ENCODE measurements at places on chromosomes 13 and 19.
A peak's percentile ranks its signal among the peaks of the same experiment; 100 is the strongest.

DNA sequence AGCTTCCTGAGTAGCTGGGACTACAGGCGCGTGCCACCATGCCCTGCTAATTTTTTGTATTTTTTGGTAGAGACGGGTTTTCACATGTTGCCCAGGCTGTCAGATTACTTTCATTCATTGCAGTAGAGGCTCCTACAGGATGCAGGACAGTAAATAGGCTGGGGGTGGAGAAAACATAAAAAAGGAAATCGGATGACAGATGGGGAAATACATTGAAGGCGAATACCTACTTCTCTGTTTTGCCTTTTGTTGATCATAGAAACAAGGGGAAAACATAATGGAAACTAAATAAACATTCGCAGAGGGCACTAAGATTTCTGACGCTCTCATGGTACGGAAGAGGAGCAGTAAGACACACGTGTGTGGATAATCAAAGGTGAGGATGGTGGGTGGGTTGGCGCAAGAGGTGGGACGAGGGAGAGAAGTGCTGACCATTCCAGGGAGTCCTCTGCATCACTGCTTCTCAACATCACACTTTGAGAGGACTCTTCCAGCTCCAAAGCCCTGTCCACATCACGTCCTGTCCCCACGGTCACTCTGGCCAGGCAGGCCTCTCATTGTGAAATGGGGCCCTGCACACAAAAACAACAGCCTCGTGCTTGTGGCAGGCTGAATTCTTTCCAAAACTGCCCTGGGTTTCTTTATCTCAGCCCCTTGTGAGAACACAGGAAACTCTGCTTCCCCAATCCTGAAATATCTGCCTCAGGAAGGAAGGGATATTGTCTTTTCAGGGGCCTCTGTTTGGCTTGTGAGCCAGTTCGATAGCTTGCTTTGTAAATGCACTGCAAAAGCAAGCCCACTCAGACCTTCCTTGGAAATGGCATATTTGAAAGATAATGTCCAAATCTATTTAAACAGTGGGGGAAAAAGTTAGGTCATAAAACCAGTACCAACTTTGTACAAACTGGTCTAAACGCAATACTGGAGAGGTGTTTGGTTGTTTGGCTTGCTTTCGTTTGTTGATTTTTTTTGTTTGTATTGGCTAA is 188.5 kb downstream of the FOXO1 start:
- DNase-seq = no peak

- no peak for DNase-seq
These were observed at the start of gene GADD45GIP1 for GRCh38 chr19:12956446-12957388. Gene GADD45GIP1 (minus strand): TSS chr19:12957223. CDS start chr19:12957212, 11 bp downstream.

DNA sequence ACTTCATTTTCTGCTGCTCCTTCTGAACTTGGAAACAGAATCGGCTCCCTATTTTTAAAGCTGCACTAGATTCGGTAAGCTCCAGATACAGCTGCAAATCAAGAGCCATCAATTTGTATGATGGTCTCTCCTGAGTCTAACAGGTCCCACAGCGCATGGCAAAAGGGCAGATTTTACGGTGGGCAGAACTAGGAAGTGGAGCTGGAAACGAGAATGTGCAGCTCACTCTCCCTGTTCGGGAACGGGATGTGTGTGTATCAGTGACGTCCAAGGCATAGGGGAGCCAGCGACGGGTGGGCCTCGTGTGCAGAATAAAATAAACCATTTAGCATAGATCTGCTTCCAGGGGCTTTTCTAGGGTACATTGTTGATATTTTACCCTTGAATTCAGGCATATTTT is 74.2 kb downstream of the COL4A1 start:
- no peak for DNase-seq

DNA sequence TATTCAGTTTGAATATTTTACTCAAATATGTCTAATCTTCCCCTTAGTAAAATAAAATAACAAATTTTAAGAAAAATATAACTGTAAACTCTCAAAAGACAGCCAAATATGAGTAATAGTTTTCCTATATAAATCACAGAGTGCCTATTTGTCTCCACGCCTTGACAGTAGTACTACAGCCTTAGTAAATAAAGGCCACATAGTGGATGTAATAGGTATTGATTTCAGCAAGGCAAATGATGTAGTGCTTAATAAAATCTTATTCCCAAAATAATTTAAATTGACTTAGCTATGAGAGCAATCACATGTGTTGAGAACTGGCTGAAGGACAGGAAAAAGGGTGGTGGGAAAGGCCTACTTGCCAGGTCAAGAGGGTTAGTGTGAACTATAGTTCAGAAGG is 747.2 kb downstream of the OLFM4 start:
- DNase-seq = no peak

GRCh38 chr13:99214232-99214631 is 13.6 kb downstream of the UBAC2 start:
- no peak for DNase-seq

GRCh38 chr13:106110241-106110855 is 425.1 kb downstream of the EFNB2 start:
- no peak for DNase-seq

DNA sequence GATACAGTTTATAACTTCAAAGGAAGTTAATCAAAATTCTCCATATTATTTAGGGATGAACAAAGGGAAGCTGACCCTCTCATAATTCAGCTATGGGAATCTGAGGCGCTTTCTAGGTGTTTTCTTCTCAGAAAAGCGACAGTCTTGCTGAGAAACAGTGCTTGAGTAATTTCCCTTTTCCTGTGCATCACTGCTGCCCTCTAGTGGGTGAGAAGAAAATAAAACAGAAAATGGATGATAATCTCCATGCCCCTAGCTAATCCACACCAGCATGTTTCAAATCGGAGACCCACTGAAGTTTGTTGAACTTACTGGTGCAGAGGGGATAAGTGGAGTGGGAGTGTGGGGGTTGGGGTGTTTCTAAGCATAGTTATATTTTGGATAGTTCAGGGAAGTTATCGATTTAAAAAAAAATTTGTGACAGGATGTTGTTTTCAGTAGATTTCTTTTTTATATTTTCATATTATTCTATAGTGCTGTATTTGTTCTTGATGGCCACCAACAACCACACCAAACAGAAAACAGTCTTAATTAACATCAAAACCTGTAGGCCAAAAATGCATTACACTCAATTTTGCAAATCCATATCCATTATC is 21.4 kb downstream of the LCP1 start:
- DNase-seq = no peak

DNA sequence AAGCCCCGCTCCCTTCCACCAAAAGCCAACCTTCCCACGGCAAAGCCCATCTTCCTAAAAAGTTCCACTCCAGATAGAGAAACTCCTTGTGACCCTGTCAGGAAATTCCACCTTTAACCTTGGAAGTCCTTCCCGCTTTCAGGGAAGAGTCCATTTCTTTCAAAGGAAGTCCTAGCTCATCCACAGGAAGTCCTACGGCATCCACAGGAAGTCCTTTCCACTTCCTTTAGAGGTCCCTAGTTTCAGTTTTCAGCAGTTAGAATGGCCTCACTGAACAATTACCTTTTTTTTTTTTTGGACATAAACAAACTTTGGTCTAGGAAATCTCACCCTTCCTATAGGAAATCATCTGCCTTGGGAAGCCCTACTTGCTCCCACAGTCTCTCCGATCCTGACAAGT is 31.7 kb downstream of the TRPM4 start:
- DNase-seq = no peak

DNA sequence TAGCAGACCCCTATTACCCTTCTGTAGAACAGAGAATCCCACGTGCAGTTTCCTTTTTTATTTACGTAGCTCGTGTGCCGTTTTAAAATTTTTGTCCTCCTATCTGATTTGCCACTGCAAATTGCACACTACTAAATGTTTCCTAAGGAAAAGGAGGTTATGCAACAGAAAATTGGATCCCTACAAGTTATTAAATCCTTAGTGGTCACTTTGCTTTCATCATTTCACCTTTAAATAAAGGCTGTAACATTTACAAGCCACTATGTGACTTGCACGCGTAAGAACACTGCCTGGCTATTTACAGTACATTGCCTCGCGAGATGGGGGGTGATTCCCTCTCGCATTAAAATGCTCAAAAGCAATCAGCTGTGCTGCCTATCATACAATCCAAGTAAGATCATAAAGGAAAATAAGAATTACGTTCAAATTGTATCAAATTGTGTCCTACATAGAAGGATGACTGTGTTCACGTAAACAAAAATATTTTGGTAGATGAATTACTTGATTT is 525.6 kb downstream of the SUCLA2 start:
- DNase-seq = no peak

- no peak for DNase-seq
These were observed 7.9 kb downstream of the CAB39L start for GRCh38 chr13:49435992-49436391.

GRCh38 chr13:112782429-112783010 is 92.7 kb downstream of the ATP11A start:
- no peak for DNase-seq

DNA sequence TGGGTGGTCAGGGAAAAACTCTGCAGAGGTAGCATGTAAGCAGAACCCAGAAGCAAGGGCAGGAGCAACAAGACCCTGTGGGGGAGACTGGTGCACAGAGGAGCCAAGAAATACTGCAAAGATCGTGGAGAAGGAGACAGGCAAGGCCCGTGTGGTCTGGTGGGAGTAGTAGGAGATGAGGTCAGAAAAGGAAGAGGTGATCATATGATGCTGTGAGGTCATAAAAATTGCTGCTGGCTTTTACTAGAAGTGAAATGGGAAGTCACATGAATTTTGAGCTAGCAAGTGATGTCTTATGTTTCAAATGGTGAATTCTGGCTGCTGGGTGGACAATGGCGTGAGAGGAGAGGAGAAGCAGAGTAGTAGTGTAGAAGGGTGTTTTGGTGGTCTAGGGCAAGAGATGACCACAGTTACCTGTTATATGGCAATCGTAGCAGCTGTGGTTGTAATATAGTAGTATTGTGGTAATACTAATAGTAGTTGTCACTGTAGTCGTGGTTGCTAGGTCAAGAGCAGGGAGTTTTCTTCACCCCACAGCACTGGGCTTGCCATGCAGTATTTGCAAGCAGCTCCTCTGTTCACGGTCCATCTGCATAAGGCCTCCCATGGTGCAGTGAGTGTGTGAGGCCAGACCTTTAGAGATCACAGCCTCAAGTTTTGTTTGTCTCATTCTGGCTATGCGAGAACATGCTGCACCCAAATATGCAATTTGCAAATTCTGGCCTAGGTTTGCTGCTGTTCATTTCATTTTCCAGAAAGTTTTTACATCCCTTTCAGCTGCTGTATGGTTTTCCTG is 205.0 kb downstream of the TSHZ3 start:
- DNase-seq = no peak

DNA sequence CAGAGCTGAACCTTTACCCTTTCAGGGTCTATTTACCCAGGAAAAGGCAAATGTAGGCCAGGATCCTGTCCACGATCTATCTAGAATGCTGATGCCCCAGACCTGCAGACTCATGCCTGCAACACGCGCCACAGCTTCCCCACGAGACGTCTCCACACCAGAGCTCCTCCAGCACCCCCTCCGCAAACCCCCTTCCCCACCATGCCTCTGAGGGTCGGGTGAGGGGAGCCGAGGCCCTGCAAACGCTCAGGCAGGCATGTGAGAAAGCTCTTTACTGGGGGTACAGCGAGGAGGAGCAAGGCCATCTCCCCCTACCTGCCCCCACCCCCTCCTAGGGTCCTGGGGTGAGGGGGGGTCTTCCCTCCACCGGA is 8.9 kb downstream of the DYRK1B start:
- DNase-seq = no peak

DNA sequence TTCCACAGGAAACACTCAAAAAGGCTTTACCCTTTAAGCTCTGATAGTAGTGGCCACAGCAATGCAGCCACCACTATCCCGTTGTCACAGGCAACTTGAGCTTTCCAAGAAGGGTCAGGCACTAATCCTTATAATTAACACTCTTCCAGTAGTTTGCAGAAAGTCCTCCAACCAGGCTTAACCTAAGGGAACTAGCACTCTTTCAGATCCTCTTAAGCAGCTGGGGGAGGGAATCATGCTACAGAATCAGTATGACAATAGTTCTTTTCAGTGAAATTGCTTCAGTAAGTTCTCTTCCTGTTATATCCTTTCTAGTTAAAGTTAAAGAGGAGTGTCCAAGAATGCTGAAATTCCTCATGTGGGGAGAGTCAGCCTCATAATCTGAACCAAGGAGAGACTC is 82.2 kb downstream of the TNFSF11 start:
- no peak for DNase-seq

- DNase-seq = no peak
These were observed at the start of gene SHD for GRCh38 chr19:4278419-4279266. Gene SHD (plus strand): TSS chr19:4279266. CDS start chr19:4280064, 798 bp downstream.

DNA sequence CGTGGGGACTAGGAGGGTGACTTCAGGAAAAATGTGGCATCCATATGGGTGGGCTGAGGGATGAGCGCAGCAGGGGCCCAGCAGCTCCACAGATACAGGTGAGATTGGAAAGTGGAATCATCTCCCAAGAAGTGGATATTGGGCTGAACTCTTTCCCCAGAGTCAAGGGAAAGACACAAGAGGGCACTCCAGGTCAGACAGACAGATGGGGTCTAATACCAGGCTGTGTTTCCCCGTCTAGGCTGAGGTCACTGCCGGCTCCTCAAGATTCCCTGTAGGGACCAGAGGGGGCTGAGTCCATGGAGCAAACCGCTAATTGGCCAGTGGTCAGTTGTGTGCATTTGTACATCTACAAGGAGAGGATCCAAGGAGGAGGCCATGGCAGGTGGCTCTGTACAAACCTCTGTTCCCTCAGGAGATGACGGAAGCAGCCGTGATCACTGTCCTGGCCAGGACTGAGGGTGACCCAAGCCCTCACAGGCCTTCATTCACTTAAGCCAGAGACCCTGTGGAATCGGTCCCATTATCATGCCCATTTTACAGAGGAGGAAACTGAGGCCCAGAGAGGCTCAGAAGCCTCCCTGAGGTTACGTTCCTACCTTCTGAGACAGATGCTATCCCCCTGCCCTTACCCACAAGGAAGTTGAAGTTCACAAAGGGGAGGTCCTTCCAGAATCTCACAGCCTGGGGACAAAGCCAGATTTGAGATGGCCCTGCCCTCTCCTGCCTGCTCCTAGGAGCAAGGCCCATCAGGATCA is 14.9 kb upstream of the IGLON5 start:
- no peak for DNase-seq

- no peak for DNase-seq
These were observed 131.5 kb downstream of the RGCC start for GRCh38 chr13:41588899-41589298.

GRCh38 chr19:7705387-7706187 is 3.7 kb upstream of the FCER2 start:
- DNase-seq = no peak

DNA sequence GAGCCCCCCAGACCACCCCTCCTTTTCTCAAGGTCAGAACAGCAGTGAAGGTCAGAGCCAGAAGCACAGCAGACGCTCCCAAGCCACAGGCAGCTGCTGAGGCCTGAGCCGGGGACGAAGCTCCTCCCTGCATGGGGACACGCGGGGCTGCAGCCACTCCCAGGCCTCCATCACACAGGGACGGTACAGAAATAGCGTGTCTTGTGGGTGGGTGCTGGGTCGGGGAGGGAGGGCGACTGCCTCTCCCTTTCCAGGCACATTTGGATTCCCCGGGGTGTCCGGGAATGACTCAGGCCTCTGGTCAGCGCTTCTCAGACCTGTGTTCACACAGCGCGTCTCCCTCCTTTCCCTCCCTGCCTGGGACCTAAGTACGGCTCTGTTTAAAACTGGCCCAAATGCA is 33.2 kb downstream of the RASA3 start:
- peak; percentile 80 for DNase-seq

- no peak for DNase-seq
These were observed 67.5 kb downstream of the TSC22D1 start for GRCh38 chr13:44508562-44509077.

- DNase-seq = no peak
These were observed 77.3 kb downstream of the DHRS12 start for GRCh38 chr13:51726446-51727193.
